T follicular helper cell (primary cell): ENCODE measurements at places on chromosomes 11 and 22.

- DNase-seq, result no peak
Observed at GRCh38 chr11:134988495-134988894, 576.5 kb upstream of the B3GAT1 start.

DNA sequence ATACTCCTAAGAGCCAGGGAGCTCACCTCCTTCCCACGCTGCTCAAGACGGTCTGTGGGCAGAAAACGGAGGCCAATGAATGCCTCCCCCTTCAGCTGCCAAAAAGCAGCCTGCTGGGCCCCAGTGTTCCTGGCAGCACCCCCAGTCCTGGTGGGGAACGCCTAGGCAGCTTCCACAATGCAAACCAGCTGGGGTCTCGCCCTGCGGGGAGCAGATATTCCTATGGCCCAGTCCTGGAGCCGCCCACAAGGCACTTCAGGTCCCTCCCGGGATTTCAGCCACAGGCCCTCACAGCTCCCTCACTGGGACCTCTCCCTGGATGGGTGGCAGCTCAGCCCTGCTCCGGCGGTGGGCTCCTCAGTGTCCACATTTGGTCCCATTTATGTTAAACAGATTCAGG, 29.2 kb downstream of the A4GALT start:
- no peak for DNase-seq

DNA sequence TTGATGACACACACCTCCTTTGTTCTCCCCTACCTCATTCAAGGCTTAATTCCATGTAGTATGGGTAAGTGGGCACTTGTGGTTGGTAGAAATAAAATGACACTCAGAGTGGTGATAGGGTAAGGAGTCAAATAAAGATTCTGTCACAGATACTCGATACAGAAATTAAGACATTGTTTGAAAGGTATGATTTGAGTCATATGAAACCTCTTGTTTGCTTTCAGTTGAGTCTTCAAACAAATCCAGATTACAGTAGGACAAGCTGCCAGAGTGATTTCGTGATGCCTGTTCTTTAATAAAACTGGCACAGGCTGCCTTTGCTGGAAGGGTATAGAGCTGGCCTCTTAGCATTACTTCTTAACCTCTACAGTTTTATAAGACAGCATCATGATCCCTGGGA, 182.4 kb downstream of the SPON1 start:
- DNase-seq, result no peak

DNA sequence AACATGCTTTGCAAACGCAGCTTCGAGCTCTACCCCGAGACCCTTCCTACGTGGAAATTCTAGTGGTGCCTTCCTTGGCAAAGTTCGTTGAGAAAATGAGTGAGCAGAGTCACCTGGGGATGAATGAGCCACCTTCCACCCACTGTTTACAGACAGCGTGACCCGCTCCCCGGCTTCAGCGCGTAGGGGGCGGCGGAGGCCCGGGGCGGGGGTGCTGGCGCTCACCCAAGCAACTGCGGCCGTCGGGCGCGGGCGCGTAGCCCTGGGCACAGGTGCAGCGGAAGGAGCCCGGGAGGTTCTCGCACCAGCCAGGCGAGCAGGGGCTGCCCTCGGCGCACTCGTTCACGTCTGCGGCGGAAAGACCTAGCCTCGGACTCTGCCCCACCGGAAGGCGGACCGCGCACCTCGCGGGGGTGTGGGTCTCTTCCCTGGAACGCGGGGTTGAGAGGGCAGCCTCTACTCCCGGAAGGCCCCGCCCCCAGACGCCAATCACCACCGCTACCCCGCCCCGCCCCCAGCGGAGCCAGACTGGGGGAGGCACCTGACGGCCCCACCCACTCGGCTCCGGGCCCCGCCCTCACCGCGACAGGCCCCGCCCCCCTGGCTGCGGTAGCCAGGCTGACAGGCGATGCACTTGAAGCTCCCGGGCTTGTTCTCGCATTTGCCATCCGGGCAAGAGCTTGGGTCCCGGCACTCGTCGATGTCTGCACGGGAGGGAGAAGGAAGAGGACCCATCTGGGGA, 11.8 kb downstream of the LTBP3 start:
- peak; percentile 99 for DNase-seq

DNA sequence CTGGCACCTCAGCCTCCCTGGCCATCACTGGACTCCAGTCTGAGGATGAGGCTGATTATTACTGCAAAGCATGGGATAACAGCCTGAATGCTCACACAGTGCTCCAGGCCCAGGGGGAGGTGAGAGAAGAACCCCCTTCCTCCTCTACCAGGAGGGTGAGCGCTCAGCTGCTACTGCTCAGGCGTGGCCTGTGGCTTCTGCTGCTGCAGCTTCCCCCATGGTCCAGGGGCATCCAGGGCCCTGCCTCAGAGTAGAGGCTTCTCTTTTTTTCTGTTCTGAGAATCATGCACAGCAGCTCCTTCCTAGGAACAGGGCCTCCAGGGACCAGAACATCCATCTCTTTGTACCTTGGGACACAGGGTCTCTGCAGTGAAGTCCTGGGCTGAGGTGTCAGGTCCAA, 83.1 kb downstream of the VPREB1 start:
- DNase-seq, result no peak

GRCh38 chr22:22746963-22747933, 102.8 kb downstream of the GGTLC2 start:
- DNase-seq, result no peak

- peak; percentile 84 for DNase-seq
Observed at GRCh38 chr22:41092023-41092817, at the start of gene EP300. Gene EP300 (plus strand): TSS chr22:41092592. CDS start chr22:41093005, 413 bp downstream.
